ENCODE measurements at places on chromosomes 3 and 15.

DNA sequence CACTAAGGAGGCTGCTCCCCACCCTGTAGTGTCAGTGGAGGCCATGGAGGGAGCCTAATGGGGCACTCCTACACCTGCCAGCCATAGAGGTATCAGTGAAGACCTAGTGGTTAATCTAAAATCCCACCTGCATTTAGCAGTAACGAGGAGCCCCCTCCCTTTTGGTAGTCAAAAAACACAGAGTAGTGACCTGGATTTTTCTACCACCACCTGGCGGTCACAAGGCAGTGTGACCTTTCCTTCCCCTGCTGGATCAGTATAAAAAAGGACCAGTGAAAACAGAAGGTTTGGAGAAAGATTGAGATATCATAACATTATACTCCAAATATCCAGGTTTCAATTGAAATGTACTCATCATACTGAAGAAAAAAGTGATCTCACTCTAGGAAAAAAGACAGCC is 241.2 kb downstream of the PYDC2 start:
- no peak for DNase-seq

DNA sequence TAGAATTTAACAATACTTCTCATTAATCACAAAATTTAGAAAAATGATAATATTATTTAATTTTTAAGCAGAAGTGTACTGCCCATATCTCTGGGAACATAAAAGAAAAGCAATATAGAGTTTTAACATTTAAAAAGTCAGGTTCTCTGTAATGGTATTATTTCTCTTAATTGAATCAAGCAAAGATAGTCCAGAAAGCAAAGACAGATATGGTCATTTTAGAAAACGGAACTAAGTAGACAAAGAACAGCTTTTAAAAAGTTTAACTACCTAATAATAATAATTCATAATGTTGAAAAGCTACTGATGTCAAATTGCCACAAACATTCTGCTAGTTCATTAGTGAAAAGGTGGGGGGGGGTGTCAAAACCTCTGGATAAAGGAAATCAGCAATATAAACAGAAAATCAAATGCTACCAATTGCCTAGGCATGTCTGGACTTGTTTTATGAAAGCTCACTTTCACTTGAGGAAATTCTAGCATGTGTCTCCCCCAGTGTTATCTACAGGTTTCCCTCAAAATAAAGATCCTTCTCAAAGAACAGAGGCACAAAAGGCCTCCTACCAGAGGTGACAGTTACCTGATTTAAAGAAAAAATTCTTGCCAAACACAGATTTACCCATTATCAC is 1.7 kb downstream of the ZMAT3 start:
- DNase-seq: no peak

GRCh38 chr3:52050571-52050970 is 5.8 kb downstream of the DUSP7 start:
- no peak for DNase-seq

GRCh38 chr3:112101916-112102315 is 15.7 kb downstream of the C3orf52 start:
- DNase-seq: no peak

DNA sequence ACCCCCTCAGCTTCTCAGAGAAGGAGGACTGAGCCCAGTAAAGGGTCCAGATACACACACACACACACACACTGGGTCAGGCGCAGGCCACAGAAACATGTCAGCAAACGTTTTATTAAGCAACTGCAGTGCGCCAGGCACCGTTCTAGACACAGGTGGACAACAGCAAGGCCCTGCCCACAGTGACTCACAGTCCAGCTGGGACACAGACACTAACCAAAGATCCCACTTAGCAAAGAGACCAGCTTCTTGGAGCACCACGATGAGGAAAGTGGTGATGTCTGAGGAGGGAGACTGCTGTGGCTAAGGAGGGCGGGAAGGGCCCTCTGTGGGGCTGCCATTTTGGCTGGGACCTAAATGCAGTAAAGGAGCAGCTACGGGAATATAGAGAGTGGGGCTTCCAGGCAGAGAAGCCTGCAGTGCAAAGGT is 2.8 kb upstream of the VILL start:
- DNase-seq: no peak

DNA sequence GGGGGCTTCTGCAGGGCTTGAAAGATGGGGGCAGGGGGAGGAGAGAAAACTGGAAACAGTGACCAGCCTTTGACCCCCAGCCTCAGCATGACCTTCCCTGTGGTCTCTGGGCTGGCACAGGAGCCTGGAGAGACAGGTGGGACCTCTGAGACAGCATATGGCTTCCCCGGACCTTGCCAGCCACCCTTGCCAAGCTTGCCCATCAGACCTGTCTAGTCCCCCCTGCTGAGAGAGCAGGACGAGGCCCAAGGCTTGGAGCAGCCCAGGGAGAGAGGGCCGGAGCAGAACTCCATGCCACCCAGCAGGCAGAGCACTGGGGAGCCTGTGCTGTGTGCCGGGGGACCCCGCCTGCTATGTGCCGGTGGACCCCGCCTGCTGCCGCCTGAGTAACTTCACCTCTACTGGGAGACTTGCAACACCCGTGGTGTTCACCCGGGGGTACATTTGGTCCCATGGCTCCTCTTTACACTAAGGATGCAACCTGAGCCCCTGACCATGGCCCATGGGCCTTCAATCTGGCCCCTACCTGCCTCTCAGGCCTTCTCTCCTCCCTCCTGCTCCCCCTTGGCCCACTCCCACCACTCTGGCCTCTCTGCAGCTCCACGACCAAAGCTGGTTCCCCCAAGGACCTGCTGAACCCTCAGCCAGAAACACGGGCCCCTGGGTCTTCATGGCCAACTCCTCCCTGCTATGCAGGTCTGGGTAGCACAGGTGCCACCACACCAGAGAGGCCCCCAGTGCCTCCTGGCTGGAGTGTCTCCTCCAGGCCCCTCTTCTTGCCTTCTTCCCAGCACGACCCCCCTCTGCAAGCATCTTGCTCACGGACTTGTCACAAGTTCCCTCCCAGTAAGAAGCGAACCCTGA is 21.1 kb upstream of the SLC41A3 start:
- DNase-seq: no peak

DNA sequence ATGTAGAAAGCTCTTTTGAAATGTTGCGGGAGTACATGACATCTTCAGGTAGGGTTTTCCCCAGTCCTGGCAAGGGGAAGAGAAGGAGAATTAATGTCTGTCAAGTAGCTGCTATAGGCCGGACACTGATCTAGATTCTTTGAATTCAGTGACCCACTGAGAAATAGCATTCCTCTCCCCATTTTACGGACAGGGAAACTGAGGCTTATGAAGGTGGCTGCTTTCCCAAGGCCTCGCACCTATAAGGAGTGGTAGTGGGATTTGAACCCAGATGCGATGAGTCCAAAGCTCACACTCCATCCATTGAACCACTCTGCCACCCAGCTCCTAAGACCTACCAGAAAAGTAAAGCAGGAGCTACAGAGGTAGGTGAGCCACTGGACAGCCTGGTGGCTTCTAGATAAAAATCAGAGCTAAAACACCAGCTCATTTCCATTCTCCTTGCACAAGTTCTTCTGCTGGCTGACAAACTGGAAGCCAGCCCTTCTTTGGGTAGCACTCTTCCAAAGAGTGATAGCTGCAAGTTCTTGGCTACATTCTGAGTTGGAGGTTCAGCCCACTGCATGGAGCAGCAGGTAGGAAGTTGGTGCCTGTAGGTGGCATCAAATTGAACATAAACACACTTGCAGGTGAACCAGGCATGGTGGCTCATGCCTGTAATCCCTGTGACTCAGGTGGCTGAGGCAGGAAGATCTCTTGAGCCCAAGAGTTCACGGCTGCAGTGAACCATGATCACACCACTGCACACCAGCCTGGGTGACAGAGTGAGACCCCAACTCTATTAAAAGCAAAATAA is 22.0 kb downstream of the ZNF710 start:
- DNase-seq: no peak

DNA sequence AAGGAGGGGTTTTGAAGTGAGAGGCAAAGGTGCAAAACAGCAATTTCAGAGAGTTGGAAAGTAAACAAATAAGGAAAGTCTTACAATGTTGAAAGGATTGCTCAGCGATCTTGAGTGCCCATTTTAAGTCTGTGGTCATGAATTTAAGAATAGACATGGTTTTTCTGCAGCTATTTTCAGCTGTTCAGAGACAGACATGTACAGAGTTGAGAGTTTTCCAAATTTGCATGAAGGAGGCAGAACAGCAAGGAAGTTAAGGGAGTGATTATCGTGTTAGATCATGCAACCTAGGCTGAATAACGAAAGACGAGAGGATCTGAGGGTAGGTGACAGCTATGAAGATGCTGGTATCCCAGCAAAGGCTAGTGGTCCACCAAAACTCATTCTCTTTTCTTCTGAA is 37.2 kb downstream of the DET1 start:
- DNase-seq: no peak

DNA sequence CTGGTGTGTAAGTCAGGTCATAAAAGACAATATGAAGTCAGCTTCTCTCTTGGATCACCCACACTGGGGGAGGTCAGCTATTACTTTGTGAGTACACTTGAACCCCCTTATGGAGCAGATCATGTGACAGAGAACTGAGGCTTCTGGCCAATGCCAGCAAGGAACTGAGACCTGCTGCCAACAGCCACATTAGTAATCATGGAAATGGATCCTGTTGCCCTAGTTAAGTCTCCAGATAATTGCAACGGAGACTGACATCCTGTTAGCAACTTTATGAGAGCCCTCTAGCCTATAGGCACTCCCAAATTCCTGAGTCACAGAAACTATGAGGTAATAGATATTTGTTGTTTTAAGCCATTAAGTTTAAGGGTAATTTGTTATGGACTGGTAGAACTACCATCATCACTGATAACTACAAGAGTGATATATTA is 110.4 kb upstream of the GMNC start:
- DNase-seq: no peak

GRCh38 chr3:62277986-62278385 is 95.4 kb downstream of the FEZF2 start:
- DNase-seq: no peak

GRCh38 chr3:23648996-23649395 is 156.8 kb upstream of the UBE2E1 start:
- DNase-seq: no peak

GRCh38 chr3:58005669-58006068 is 2.6 kb upstream of the FLNB start:
- no peak for DNase-seq

GRCh38 chr3:147368561-147369221 is 37.7 kb downstream of the ZIC4 start:
- no peak for DNase-seq

- DNase-seq: no peak
Measured at GRCh38 chr15:25242957-25243799, 195.6 kb downstream of the UBE3A start.

GRCh38 chr3:120773932-120774331 is 31.4 kb downstream of the GTF2E1 start:
- no peak for DNase-seq

GRCh38 chr3:150960708-150961684 is 11.5 kb downstream of the CLRN1 start:
- DNase-seq: no peak

GRCh38 chr15:52680041-52680391 is 828 bp upstream of the ATOSA start:
- DNase-seq: no peak

DNA sequence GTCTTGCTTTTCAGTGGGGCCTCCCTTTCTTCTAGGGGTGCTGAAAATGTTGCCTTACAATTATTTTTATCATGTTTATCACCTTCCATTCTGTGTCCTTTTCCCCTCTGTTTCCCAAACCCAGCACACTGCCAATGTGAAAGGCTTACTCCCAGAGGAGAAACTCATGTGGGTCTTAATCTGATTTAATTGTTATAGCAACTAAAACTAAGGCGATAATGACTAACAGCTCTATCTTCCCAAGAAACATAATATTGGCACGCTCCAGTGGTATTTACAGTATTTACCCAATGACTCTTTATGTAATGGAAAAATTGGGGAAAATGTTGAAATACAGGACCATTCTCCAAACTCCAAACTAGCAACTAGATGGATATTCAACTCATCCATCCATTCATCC is 58.4 kb downstream of the MESD start:
- no peak for DNase-seq

GRCh38 chr15:83014205-83014653 is 2.8 kb upstream of the C15orf40 start:
- DNase-seq: no peak

- no peak for DNase-seq
Measured at GRCh38 chr3:85180-85579, 111.4 kb upstream of the CHL1 start.

DNA sequence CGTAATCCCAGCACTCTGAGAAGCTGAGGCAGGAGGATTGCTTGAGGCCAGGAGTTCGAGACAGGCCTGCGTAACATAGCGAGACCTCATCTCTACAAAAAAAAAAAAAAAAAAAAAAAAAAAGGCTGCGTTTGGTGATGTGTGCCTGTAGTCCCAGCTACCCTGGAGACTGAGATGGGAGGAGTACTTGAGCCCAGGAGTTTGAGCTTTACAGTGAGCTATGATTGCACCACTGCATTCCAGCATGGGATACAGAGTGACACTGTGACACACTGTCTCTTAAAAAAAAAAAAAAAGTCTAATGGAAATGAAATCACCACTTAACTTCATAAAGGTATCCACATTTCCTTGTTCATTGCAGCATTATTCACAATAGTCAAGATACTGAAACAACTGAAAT is 65.5 kb downstream of the THBS1 start:
- DNase-seq: no peak

DNA sequence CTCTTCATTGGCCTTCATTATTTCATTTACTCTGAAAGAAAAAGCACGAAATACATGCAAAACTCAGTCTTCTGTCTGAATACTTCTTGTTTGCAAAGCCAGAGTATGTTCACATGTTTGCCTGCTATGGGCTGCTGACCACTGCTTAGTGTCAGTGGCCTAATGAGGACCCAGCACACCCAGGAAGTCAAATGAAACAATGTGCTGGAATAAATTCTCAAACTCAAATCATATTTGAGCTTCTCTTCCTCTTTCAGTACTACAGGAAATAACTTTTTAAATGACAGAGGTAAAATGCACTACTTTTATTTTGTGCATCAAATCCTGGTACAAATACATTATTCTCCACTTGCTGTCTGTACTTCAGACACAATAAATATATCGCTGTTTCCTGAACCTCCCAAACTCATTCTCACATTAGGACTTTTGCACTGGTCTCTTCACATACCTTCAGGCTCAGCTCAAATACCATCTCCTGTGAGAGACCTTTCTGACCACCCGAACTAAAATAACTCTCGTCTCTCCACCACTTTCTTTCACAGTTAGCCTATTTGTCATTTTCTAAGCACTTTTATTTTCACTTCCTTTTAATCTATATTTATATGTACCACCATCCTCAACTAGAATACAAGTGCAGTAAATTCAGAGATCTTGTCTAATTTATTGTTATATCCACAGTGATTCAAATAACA is 176.8 kb downstream of the TUSC7 start:
- DNase-seq: no peak
